ENCODE measurements at places on chromosomes 6 and 20.
A peak's percentile ranks its signal among the peaks of the same experiment; 100 is the strongest.

- no peak for DNase-seq
Observed at GRCh38 chr6:11236076-11236750, 3.7 kb upstream of the NEDD9 start.

DNA sequence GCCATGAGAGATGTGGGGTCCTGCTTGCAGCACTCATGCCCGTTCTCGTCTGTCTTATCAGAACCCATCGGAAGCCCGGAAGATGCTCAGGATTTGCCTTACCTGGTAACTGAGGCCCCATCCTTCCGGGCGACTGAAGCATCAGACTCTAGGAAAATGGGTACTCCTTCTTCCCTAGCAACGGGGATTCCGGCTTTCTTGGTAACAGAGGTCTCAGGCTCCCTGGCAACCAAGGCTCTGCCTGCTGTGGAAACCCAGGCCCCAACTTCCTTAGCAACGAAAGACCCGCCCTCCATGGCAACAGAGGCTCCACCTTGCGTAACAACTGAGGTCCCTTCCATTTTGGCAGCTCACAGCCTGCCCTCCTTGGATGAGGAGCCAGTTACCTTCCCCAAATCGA is 8.3 kb downstream of the PI16 start:
- DNase-seq: no peak

GRCh38 chr6:100078509-100078908 is 84.5 kb upstream of the MCHR2 start:
- no peak for DNase-seq

DNA sequence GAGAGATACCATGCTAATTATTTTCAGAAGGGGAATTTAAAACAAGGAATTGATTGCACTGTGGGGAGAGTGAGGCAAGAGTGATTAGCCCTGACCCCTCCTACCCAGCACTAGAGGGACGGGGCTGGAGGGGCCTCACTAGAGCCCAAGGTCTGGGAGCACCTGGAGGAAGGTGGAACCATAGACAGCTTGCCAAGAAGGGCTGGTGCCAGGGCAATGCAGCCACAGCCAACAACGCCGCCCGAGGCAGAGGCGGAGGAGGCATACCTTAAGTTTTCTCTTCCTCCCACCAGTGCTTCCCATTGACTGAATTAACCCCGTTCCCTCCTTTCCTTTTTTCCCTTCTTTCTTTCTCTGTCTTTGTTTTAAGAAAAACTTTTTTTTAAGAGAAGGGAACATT is 40.0 kb downstream of the IYD start:
- DNase-seq: no peak

DNA sequence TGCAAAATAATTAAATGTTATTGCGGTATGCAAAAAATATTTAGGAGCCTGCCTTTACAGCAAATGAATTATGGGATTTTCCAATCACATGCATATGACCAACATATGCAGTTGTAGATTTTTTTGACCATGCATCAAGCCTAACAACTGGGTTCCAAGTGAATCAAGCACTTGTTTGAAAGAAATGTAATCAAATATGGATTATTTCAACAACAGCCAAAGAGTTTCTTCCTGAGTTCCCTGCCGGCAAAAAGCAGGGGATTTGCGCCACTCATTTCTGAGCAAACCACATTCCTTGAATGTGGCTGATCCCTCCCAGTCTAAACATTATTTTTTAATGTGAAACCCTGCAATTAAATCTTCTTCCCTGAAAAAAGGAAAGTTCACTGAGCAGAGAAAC is 100.1 kb upstream of the ADTRP start:
- DNase-seq: peak; percentile 9

DNA sequence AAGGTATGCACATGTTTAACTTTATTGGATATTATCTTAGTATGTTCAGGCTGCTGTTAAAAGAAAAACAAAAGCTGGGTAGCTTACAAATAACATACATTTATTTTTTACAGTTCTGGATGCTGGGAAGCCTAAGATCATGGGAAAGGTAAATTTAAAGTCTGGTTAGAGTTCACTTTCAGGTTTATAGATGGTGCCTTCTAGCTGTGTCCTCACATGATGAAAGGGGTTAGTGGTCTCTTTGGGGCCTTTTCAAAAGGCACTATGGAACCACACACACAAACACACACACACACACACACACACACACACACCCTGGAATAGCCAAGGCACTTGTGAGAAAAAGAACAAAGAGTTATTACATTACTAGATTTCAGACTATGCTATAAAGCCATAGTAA is 805.8 kb upstream of the GJE1 start:
- DNase-seq: no peak

DNA sequence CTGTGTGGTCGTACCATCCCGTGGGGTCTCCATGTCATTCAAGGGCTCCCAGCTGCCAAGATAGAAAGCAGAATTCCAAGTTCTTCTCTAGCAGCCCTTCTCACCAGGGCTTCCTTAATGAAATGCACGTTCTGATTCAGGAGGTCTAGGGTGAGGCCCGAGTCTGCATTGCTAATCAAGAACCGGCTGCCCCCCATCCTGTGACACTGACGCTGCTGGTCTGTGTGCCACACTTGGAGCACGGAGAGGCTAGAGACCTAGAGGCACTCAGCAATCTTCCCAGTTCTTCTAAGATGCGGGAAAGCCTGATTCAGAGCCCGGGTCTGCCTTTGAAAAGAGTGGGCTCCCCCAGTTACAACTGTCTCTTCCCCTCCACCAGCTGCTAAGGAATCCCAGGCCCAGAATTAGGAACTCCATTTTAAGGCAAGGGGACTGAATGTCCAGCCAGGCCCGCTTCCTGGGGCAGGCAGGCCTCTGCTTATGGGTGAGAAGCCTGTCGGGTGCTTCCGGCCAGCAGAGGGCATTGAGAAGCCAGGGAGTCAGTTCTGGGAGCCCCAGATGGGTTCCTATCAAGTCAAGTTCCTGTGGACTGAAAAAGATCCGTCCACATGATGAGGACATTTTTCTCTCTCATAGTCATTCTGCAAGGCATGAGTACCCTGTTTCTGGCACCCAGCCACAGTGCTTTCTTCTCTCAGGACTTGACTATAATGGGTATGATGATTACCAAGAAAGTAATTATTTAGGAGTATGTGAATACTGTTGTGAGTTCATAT is 69.8 kb upstream of the RIN2 start:
- DNase-seq: peak; percentile 56

DNA sequence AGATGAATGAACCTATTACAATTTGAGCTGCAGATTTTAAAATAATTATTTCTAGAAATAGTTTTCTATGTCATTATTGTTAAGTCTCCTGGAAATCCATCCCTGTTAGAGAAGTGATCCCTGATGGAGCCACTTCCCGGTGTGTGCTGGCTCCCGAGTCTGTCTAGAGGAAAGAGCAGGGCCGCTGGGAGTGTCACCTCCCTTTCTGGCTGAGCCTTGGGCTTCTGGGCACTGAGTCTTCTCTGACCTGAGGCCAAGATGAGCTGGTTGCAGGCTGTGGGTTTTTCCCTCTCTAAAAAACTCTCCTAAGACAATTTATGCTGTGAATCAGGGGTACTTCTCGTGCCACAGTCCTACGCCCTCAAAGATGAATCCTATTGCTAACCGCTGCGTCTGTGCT is 28.8 kb upstream of the TCFL5 start:
- no peak for DNase-seq

DNA sequence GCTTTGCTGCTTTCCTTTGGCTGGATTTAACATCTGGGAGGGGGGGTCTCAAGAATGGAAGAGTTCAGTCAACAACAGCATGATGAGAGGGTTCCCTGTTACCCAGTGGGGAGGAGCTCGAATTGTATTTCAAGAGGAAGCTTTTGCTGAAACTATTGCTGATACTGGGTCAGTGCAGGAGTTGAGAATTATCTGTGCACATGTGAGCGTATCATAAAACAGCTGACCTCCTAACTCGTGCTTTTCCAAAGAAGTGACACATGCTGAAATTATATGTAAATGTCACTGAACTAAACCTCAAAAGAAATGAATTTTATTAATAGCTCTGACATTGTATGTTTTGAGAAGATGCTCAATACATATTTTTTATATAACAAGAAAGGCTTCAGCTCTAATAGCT is 96.3 kb downstream of the PHF3 start:
- no peak for DNase-seq

DNA sequence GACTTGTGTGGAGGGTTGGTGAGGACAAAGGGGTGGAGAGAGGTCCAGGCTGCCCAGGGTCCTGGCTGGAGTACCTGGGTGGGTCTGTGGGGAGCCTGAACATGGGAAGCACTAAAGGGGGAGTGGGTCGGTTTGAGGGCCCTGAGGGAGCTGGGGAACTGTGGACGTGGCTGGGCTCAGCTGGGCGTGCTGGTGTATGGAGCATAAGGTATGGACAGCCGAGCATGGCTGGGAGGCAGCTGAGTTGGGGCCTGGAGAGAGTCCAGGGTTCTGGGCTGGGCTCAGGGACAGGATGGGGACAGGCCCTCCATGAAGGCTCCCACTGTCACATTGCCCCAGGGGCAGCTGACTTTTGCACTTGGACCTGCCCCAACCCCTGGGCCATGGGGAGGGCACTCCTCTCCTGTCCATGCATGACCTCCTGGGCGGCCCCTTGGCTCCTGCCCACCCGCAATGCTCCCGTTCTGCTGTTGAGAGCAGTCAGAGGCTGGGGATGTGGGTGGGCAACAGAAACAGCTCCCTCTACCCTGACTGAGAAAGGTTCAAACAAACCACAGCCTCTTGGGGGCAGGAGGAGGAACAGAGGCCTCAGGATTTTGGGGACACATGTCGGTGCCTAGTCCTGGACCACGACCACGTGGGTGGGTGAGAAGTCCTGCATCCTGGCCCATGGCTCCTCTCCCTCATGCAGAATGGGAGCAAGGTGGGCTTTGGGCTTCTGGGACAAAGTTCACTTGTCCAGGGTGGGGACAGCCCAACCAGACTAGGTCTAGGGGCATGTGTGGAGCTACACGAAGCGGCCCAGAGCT is 4.5 kb downstream of the C20orf204 start:
- no peak for DNase-seq

- no peak for DNase-seq
Observed at GRCh38 chr6:144488590-144488989, 203.5 kb downstream of the UTRN start.

- no peak for DNase-seq
Observed at GRCh38 chr6:41418741-41419140, 83.3 kb downstream of the NCR2 start.

GRCh38 chr6:35173044-35173426 is 31.9 kb upstream of the TCP11 start:
- DNase-seq: no peak

Measured in fibroblast of skin of left quadriceps (primary cell).